ENCODE measurements at places on chromosomes 13 and 19.

- DNase-seq = no peak
These were observed 25.1 kb downstream of the VAV1 start for GRCh38 chr19:6797646-6798045.

DNA sequence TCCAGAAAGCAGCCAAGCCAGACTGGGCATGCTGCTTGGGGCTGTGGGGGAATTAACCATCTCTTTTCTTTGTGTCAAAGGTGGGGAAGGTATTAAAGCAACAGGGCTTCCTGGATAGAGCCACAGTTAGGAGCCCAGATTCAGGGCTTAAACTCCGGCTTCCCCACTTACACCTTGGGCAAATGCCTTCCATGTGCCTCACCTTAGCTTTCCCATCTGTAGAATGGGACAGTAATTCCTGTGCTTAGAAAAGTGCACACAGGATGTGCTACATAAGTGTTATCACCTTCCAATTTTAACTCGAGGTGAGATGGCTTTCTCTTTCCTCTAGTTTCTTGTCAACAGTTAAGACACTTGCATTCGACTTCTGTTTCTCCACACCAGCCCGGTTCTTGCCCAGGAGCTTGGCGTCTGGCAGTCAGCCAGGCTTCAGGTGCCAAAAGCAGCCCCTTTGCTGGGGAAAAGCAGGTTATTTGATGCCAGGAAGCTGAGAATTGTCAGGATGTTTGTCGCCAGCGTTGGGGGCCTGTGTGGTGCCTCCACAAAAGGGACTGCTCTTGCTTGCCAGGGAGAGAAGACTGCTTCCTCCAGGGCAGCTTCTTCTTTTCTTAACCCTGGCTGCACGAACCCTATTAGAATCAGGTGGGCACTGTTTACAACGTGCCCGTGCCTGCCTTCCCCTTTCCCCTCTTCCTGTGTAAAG, 79.2 kb downstream of the SIPA1L3 start:
- DNase-seq = no peak

DNA sequence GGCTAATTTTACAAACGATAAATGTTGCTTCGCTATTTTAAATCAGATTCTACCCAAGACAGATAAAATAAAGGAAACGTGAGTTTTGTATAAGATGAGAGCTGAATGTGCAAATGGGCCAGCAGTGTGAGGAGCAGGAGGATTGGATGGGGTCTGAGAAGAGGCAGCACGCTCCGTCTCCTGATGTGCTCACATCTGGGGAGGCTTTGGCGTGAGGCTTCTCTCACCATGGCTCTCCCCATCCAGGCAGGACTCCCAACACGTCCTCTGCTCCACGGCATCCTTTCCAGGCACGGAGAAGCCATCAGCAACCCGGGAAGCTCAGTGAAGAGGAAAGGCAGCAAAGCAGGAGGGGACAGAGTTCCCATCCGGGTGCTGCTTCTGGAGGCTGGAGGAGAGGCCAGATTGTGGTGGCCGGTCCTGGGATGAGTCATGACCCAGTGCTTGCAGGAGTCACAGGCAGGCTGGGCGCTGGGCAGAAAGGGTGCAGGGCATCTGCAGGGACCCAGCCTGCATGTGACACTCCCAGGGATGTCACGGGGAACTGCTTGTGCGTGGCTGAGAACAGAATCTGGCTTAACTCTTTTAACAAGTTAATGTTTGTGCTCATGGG, 47.5 kb downstream of the ZNF536 start:
- DNase-seq = no peak

GRCh38 chr13:73388586-73388985, 329.8 kb downstream of the KLF5 start:
- no peak for DNase-seq

DNA sequence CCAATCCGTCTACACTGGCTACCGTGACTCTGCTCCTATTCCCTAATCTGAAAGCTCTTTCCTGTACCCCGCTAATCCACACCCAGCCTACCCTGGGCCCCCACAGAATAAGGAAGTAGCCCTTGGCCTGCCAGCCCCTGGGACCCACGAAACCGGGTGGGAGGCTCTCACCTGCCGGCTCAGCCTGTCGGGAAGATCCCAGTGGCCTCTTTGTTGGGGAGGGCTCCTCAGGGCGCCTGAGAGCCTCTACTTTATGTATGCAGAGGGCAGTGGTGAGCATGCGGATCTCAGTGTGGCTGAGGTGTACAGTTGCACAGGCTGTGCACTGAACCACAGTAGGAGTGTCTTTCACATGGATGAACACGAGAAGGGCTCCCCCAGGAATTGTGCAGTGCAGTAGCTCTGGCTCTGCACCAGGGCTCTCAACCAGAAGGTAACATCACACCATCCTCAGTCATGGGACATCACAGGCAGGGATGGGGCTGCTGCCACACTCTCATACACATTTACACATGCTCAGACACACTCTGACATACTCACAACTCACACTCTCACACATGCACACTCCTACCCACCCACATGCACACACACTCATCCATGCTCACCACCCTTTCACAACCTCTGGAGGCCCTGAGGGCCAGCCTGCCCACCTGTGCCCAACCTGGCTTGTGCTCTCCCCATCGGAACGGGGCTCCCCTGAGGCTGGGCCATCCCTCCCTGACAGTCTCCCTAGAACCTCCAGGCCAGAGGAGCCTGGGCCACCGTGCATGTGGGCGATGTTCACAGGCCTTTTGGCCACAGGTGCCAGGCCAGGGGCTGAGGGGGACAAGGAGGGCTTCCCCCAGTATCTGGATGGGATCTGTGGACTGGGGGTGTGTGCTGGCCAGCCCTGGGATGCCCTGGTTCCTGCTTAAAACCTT, 135.0 kb downstream of the URI1 start:
- no peak for DNase-seq

DNA sequence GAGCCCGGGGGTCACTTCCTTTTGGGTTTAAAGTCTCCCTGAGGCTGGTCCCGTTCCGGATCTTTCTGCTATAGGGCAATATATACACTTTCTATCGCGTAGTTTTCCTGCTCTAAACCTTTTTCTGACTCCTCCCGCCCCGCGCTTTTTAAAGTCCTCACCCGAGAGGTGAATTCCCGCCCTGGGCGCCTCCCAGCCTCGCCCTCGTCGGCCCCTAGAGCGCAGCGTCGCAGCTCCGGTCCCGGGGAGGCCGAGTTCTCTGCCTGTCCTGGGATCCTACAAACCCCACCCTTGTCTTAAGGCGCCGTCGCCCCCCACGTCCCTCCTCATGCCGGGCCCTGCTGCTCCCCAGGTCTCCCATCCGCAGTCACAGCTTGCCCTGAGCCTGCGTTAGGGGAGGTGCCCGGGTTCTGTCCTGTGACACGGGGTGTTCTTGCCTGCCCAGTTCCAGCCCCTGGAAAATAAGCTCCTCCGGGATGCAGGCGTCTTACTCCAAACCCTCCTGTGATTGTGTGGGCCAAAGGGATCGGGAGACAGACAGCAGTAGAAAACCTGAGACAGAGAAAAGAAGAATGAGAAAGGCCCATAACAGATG, 491 bp downstream of the ZNF525 start:
- DNase-seq = peak; percentile 27

- no peak for DNase-seq
These were observed 256.6 kb downstream of the ABCC4 start for GRCh38 chr13:95044452-95045205.

DNA sequence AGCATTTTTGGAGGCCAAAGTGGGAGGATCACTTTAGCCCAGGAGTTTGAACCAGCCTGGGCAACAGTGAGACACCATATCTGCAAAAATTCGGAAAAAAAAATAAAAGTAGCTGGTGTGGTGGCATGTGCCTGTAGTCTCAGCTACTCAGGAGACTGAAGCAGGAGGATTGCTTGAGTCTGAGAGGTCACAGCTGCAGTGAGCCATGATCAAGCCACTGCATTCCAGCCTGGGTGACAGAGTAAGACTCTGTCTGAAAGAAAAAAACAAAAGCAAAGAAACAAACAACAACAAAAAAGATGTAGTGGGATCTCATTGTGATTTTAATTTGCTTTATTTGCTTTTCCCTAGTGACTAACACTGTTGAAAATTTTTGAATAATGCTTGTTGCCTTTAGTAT, 394.7 kb upstream of the KLHL1 start:
- no peak for DNase-seq

- DNase-seq = peak; percentile 70
These were observed 55.1 kb upstream of the CLDN10 start for GRCh38 chr13:95497381-95497807.

- no peak for DNase-seq
These were observed 36.7 kb upstream of the USPL1 start for GRCh38 chr13:30580852-30581502.

DNA sequence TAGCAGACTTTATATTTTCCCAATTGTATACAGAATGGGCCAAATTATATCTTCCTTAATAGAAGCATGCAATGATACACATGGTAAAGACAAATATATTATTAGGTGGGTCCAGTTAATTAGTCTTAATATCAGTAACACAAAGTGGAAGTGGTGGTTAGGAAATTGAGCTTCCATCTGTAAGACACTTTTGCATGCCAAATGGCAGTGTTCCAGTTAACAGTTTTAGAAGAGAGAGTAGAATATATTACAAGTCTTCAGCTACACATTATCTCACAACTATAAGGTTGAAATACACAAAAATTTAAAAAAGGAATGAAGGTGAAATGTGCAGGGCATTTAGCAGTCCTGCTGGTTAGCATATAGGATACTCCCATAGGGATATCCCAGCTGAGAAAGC, 536.5 kb downstream of the PCDH9 start:
- no peak for DNase-seq

- DNase-seq = no peak
These were observed 31.1 kb downstream of the ZNF283 start for GRCh38 chr19:43858174-43858573.

GRCh38 chr13:45872566-45872965, 21.0 kb upstream of the SIAH3 start:
- no peak for DNase-seq

GRCh38 chr13:66557357-66557756, 672.8 kb downstream of the PCDH9 start:
- DNase-seq = no peak

- DNase-seq = no peak
These were observed 1475.7 kb downstream of the EFNB2 start for GRCh38 chr13:105059786-105060185.

DNA sequence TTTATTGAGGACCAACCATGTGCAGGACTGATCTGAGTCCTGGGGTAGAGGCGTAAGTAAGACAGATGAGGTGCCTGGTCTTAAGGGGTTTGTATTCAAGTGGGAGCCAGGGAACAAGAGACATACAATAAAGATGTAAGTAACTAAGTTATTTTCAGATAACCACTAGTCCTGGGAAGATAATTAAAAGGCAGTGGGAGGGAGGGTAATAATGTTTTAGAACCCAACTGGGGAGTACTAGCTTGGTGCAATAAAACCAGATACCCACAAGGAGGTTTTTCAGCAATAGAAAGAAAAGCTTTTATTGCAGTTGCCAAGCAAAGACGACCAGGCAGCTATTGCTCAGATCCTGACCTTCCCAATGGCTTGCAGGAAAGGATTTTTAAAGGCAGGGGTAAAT, 893.7 kb downstream of the UQCRFS1 start:
- no peak for DNase-seq

DNA sequence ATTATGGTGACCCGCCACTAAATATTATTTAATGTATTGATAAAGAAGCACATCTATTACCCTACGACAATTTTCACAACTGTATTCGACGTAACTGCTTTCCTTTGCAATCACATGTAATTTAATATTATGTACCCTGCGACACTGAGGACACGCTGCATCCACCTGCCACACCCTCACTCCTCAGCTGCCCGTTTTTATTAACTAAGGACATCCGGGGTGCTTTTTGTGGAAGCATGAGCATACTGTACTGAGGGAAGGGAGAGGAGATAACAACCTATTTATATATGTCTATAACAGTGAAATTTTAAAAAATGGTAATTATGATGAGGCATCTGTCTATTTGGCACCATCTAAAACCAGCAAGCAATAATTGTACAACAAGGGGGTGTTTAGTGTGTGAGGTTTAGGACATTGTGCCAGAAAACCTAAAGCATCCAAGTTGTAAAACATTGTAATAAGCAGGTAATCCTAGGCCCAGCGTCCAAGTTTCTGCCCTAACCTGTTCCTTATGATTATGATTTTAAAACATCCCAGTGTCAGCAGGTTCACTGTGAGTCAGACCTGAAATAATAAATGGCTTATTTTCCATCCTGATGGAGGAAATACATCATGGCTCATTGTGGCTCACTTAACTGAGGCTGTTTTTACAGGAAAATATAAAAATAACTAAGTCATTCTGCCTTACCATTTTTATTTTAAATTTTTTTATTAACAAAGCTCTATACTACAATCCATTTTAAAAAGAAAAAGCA, 56.3 kb downstream of the FOXO1 start:
- DNase-seq = no peak

DNA sequence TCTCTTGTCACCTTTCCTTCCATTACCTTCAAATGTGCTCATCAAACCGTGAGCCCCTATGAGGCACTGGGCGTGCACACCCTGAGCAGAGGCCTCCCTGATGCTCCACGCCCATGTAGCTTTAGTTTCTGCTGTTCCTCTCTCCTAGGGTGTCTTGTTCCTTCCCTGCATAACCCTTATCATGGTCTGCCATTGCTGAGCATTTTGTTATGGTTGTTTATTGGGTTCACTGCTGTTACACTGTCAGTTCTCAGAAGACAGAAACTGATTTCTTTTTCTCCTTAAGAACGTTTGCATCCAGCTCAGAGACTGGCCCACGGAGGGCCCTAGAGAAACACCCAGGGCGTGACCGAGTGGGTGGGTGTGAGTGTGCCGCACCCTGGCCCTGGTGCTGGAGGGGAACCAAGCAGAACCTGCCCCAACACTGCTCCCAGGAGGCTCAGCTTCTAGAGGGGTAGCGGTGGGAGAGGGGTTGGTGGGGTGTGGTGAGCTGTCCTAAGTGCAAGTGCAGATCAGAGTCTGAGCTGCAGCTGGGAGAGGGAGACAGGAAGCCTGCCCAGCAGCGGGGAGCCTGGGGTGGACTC, 61.4 kb upstream of the URI1 start:
- DNase-seq = no peak

- no peak for DNase-seq
These were observed 11.6 kb downstream of the CLDN10 start for GRCh38 chr13:95564091-95564490.

GRCh38 chr13:68872338-68872737, 1235.3 kb upstream of the ATXN8OS start:
- DNase-seq = no peak

DNA sequence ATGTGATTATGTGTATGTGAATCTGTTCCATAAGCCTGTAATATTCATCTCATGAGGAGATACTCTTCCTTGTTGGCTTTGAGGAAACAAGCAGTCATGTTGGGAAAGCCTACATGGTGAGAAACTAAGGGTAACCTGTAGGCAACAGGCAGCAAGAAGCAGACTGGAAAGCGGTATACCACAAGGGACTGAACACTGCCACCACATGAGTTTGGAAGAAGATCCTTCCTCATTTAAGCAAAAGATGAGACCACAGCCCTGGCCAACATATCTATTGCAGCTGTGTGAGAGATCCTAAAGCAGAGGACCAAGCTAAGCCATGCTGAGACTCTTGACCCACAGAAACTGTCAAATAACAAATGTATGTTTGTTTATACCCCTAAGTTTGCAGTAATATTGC, 134.8 kb downstream of the B3GLCT start:
- no peak for DNase-seq

DNA sequence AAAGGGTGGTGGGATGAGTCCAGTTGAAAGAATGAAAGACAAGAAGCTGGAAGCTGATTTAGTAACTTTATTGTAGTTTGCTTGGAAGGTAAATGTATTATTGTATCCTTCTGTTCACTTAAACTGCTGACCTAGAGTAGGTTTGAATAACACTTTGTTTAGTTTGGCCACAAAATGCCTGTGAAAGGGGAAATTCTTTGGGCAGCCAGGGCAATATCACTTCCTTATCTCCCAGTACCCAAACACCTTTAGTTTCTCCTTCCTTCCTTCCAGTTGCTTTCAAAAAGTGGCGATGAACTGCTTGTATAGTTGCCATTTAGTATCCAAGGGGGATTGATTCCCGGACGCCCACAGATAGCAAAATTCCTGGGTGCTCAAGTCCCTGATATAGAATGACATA, 120.1 kb downstream of the PAN3 start:
- no peak for DNase-seq
